ENCODE measurements at places on chromosomes 2 and 18. TPM values are rescaled to one million over a fixed set of nuclear protein-coding genes. Genes with fewer than 3 reads are reported as not detected.

The RNF144A gene
- 8.9 TPM for polyA plus RNA-seq

The STAM2 gene
- polyA plus RNA-seq, result 47.6 TPM

The UGT1A3 gene
- polyA plus RNA-seq, result not detected

The FAM237A gene
- 3.7 TPM for polyA plus RNA-seq

The ANKRD36B gene
- 14.5 TPM for polyA plus RNA-seq

The CDH19 gene
- 1.3 TPM for polyA plus RNA-seq

The GATA6 gene
- 13.8 TPM for polyA plus RNA-seq

The C2orf80 gene
- not detected for polyA plus RNA-seq

The FIGN gene
- polyA plus RNA-seq, result 3.5 TPM

The ALPP gene
- not detected for polyA plus RNA-seq

The KCNJ13 gene
- 0.25 TPM for polyA plus RNA-seq

The RUFY4 gene
- 0.17 TPM for polyA plus RNA-seq

The AP1S3 gene
- 2.6 TPM for polyA plus RNA-seq

The MAP3K20 gene
- 25.3 TPM for polyA plus RNA-seq

The ARHGAP25 gene
- polyA plus RNA-seq, result 8.2 TPM

The POTEC gene
- 10.8 TPM for polyA plus RNA-seq

The CYP1B1 gene
- polyA plus RNA-seq, result 18.5 TPM

The RBM44 gene
- 21.1 TPM for polyA plus RNA-seq

The MAP2 gene
- 15.6 TPM for polyA plus RNA-seq

The UGT1A8 gene
- polyA plus RNA-seq, result not detected

The RAB27B gene
- 5.8 TPM for polyA plus RNA-seq

The PPIL3 gene
- 50.2 TPM for polyA plus RNA-seq

The CACNB4 gene
- polyA plus RNA-seq, result 7.8 TPM

The PSMD14 gene
- 61.1 TPM for polyA plus RNA-seq

The INPP4A gene
- polyA plus RNA-seq, result 13.3 TPM

The CDK5R2 gene
- 0.83 TPM for polyA plus RNA-seq

All from testis (tissue), 5 donors.